ENCODE measurements at places on chromosomes 1 and 21.

- DNase-seq: no peak
These were observed 4.6 kb downstream of the SPATC1L start for GRCh38 chr21:46179708-46180078.

DNA sequence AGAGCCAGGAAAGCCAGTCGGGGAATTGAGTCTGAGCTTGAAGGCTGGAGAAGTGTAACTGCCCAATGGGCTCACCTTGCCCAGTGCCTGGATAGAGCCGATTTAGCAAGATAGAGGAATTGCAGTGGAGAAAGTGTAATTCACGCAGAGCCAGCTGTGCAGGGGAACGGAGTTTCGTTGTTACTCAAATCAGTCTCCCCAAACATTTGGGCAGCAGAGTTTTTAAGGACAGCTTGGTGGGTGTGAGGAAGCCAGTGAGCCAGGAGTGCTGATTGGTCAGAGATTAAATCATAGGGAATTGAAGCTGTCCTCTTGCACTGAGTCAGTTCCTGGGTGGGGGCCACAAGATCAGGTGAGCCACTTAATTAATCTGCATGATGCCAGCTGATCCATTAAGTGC is 28.4 kb upstream of the NLRP3 start:
- no peak for DNase-seq

DNA sequence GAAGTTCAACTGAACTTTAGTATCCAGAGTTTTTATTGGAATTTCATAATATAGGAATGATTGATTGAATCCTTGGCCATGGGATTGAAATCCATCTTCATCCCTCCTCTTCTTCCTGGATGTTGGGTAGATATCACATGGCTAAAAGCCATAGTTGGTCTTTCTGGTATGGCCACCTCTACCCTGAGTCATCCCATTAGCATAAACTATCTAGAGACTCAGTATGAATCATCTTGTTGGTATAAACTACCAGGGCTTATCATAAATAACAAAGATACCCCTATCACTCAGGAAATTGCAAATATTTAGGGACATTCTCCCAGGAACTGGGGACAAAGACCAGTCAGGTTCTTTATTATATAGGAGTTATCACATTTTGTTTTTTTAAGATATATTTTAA is 21.2 kb upstream of the ZP4 start:
- no peak for DNase-seq

DNA sequence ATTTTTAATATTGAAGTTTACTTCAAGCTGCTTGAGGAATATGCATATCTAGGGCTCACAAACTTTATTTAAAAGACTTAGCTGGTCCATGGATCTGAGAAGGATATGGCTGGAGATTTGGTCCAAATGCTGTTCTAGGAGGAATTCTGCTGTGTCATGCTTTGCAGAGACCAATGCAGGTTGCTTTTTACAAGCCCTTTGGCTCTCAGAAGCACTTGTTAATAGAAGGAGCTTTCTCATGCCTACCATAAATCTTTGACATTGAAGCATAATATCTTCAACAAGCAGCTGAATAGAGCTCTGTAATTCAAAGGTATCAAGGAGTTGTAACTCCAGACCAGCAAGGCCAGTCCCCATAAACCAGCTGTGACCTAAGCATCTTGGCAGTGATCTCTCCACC is 299.1 kb downstream of the HHAT start:
- no peak for DNase-seq

DNA sequence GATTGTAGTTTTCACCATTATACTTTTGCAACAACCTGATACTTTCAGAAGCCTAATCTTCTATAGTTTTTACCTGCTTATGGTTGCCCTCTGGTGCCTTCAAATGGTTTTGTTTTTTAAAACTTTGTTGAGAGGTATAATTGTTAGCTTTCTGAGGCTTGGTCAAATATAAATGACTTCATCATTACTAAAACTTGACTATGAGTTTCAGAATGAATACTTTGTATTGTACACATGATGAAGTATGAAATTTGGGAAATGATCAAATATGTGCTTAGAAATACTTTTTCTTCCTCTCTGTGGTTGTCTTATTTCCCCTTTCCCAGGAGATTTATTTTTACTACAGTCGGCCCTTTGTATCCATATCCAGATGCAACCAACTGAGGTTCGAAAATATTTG is 151.8 kb upstream of the B3GALT2 start:
- no peak for DNase-seq

- no peak for DNase-seq
These were observed 114.7 kb upstream of the IRF2BP2 start for GRCh38 chr1:234724516-234725176.

Measured in GM12864 (cell line).